ENCODE measurements at places on chromosomes 1 and 21. TPM values are rescaled to one million over a fixed set of nuclear protein-coding genes. Genes with fewer than 3 reads are reported as not detected.

The INTS7 gene
- total RNA-seq: 36.6 TPM

The BMP8B gene
- total RNA-seq: 1.4 TPM

The ZNF669 gene
- 21.8 TPM for total RNA-seq

The NLRP3 gene
- total RNA-seq: 0.07 TPM

The SH2D2A gene
- 1.0 TPM for total RNA-seq

The BARHL2 gene
- total RNA-seq: not detected

The RBP7 gene
- not detected for total RNA-seq

The CASQ2 gene
- total RNA-seq: 0.12 TPM

The ENAH gene
- total RNA-seq: 181 TPM

The FMO4 gene
- 0.86 TPM for total RNA-seq

The DNASE2B gene
- not detected for total RNA-seq

The CD52 gene
- not detected for total RNA-seq

The LIN28A gene
- total RNA-seq: 455 TPM

The CLEC20A gene
- total RNA-seq: not detected

The APCS gene
- not detected for total RNA-seq

The STIL gene
- 27.0 TPM for total RNA-seq

The GOLT1A gene
- total RNA-seq: not detected

The AMY1B gene
- not detected for total RNA-seq

The RIPPLY3 gene
- total RNA-seq: 3.2 TPM

The LORICRIN gene
- not detected for total RNA-seq

The GBP6 gene
- not detected for total RNA-seq

The OR6K3 gene
- not detected for total RNA-seq

The ADAMTSL4 gene
- total RNA-seq: 0.44 TPM

The SGIP1 gene
- 5.3 TPM for total RNA-seq

The DCDC2B gene
- not detected for total RNA-seq

The CELA3B gene
- total RNA-seq: not detected

The KPRP gene
- total RNA-seq: not detected

The LMX1A gene
- not detected for total RNA-seq

The KCNA3 gene
- total RNA-seq: 2.8 TPM

The FNDC7 gene
- total RNA-seq: not detected

The C4BPA gene
- not detected for total RNA-seq

All from neural crest cell (in vitro differentiated cells).